Activated T-helper 1 cell treated with anti-CD3 and anti-CD28 coated beads, Interleukin-12 subunit alpha, Interleukin-12 subunit beta, Interleukin-2, Interleukin-4 antibody, amounts not matched to agents 30 ng/mL and 10 ng/mL and 1 ng/mL, durations not matched to agents 14 hours and 24 hours and 36 hours (primary cell): ENCODE measurements at places on chromosomes 11 and 22. TPM values are rescaled to one million over a fixed set of nuclear protein-coding genes. Genes with fewer than 3 reads are reported as not detected.

GVQW3 gene
- total RNA-seq: 3.9 and 4.7 TPM in 2 replicates

FGF3 gene
- not detected in 2 replicates for total RNA-seq

- peaks cover 4% of the 10 kb centered on the region for H3K27me3 ChIP-seq
- peaks cover 20% of the 10 kb centered on the region for H3K36me3 ChIP-seq
- DNase-seq: no peak
These were observed 438 bp downstream of the ZW10 start for GRCh38 chr11:113773092-113773415.

PKDREJ gene
- 0.03 TPM in 1 of 2 replicates, not detected in the other for total RNA-seq

BSCL2 gene
- total RNA-seq: 34.0 and 34.6 TPM in 2 replicates

DNA sequence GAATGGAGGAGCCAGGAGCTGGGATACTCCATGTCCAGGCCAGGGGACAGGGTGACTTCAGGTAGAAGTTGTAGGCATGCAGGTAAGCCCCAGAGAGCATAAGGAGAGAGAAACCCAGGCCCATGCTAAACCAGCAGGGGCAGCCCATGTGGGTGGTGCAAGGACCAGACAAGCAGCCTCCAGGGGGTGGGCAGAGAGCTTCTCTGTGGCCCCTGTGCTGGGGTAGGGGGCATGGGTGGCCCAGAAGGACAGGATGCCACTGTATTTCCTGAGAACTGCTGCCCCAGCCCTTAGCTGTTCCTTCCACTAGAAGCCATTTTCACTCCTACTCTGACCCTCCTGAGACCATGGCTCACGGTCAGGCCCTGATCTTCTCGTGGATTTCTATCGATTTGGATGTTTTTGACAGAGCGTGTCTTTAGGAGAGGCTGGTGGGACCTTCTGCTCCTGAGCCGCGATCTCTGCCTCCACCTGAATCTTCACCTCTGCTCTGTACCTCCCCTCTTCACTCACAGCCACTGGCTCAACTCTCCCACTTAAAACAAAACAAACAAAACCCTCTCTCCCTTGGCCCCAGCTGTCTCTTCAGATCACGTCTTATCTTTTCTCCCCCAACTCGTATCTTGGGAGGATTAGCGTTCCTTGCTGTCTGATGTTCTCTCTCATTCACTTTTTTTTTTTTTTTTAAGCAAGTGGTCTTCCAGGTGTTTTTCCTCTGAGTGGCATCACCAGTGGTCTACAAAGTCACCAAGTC, 112.2 kb downstream of the NECTIN1 start:
- H3K4me3 ChIP-seq: no peak overlapping the region
- no peaks in the 10 kb centered on the region for H3K4me1 ChIP-seq
- no peaks in the 10 kb centered on the region for H3K27me3 ChIP-seq
- H3K36me3 ChIP-seq: no peaks in the 10 kb centered on the region
- no peak for DNase-seq
- H3K27ac ChIP-seq: no peak overlapping the region
